CD4-positive, alpha-beta T cell treated with Interleukin-6 for 4 hours (primary cell): ENCODE measurements at places on chromosomes 1 and 21.

DNA sequence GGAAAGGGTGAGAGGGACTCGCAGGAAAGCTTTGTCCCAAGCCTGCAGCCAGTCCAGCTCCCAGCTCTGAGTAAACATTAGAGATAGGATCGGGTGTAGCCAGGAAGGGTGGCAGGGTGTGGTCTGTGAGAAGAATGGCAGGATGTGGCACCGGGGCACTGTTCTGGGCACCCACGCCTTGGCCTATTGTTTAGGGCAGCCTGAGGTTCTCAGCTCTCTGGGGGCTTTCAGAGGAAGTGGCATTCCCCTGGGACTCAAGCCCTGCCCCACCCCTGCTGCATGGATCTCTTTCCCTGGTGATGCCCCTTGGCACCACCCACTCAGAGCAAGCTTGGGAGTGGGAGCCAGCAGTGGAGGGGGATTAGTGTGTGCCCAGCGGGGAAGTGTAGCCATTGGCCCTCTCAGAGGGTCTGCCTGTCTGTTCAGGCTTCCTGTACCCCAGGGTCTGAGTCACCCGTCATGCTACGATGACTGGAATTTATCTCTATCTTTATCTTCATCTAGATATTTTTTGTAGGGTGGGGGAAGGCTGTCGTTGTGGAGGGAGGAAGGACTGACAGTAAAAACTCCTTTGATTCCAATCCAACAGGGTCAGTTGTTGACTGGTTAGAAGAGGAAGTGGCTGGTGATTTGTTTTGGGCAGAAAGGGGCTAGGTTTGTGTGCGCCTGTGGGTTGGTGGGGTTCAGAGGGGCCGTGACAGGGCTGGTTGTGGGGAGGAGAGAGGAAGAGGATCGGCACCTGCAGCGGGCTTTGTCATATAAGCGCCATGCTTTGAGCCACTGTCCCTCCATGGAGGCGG lies 31.6 kb downstream of the SOX13 start:
- peak; percentile 53 for DNase-seq

DNA sequence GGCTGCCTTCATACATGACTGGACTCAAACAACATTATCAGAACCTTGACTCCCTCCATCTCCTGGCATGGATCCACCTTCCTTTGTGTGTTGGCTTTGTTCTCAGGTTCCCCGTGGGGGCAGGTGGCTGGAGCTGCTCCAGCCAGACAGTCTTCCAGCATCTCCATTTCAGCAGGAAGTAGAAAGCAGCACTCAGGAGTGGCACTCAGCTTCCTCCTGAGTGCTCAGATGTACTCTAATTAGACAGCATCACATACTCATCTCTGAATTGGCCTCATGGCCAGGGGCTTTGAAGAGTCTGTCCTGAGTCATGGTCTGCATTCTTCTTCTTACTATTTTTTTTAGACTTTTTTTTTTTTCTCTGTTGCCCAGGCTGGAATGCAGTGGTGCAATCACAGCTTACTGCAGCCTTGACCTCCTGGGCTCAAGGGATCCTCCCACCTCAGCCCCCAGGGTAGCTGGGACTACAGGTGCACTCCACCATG lies 27.9 kb downstream of the OVAAL start:
- DNase-seq, result no peak

DNA sequence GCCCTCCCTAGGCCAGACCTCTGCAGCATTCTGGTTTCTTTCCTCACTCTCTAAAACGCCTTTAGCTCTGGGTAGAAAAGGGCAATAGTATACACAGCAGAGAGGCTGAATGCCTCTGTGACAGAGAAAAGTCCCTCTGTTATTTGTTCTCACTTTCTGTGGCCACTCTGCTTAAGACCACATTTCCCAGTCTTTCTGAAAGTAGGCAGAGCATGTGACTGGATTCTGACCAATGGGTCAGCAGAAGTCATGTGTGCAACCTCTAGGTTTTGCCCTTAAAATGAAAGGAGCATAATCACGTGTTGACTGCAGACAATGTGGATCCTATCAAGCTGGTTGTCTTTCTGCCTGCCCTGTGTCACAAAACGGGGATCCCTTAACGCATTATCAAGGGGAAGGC lies 79.7 kb upstream of the MARK1 start:
- DNase-seq, result no peak

DNA sequence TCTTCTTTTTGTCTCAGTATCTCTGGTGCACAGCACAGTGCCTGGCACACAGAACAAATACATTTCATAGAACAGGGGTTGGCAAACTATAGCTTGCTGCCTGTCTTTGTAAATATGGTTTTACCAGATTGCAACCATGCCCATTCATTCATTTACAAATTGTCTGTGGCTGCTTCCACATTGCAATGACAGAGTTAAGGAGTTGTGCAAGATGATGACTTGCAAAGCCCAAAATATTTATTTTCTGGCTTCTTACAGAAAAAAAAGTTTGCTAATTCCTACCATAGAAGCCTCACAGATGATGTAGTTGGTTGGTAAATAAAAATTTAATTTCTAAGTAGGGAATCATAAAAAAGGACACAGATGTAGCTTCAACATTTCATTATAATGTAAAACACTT lies 11.2 kb upstream of the HMGB4 start:
- DNase-seq, result no peak

GRCh38 chr1:41417746-41418145 lies 56.5 kb downstream of the FOXO6 start:
- no peak for DNase-seq

DNA sequence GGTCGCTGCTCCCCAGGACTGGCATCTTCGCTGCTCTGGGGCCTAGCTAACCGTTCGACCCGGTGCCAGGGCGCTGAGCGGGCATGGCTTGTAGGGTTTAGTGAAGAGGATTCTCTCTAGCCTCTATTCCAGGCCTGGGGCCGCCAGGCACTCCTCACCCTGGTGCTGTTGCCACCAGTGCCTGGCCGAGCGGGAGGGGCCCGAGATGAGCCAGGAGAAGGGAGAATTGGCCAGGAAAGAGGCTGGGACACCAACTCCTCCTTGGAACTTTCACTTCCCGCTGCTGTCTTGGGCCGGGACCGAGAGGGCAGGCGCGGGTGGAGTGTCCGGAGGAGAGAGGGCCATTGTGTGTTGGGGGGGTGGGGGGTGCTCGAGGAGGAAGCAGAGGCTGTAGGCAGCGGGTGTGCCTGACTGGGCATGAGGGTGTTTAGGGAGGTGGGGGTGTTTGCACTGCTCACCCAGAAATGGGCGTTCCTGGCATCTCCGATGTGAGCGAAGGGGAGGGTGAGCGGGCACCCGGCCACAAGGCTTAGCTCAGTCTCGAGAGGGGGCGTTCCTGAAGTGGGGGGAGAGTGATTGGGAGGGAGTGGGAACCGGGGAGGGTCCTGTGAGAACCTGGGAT lies 772 bp downstream of the ADAM15 start:
- peak; percentile 61 for DNase-seq

DNA sequence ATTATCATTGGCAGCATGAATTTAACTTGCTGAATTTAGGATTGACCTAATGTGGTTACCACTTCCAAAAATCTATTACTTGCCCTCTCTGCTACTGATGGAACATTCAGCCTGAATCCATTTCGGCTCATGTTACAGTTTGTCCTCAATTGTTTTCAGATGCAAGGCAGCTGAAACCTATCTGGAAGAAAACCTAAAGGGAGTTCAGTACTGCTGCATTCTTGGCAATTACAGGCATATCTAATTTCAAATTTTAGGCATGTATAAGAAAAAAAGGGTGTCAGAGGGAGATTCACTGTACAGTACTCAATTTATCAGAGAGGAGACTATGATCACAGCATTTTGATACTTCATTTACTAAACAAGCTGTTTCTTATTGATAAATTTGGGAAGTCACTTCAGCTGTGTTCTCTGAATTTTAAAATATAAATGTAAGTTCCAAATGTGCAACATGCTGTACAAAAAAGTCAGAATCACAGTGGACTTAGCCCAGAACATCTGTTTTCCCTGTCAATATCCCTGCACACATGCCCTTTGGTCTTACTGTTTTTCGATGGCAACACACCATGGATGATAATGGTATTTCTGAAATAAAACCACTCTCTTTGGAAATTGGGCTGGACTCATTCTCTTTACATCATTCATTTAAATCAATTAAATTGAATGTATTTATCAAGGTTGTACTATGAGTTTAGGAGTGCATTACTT lies 651.6 kb upstream of the ADGRL4 start:
- no peak for DNase-seq

DNA sequence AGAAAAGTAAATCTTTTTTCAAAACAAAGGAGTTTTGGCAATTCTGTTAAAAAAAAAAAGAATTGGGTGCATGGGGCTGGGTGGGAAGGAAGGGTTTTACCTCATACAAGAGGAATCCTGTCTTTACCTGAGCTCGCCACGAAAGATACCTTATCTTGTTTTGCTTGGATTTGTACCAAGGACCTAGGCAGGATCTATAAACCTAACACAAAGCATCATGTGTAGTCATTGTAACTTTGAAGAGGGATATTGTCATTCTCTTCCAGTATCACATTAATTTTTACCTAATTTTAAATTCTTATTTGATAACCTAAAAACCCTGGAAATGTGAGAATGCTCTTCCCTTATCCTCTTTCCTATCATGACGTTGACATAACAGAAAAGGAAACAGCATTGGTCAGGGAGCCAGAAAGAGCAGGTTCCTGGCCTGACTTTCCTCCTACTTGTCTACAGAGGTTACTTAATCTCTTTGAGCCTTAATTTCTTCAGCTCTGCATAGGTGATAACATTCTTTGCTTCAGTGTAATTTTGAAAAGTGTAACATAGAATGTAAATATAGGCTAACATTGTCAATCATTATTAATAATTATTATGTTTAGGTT lies 4.0 kb upstream of the LAMC1 start:
- DNase-seq, result no peak

- no peak for DNase-seq
These were observed 741.4 kb downstream of the KCNT2 start for GRCh38 chr1:195866781-195867222.

GRCh38 chr21:28856588-28857250 lies 136.0 kb downstream of the LTN1 start:
- DNase-seq, result no peak

DNA sequence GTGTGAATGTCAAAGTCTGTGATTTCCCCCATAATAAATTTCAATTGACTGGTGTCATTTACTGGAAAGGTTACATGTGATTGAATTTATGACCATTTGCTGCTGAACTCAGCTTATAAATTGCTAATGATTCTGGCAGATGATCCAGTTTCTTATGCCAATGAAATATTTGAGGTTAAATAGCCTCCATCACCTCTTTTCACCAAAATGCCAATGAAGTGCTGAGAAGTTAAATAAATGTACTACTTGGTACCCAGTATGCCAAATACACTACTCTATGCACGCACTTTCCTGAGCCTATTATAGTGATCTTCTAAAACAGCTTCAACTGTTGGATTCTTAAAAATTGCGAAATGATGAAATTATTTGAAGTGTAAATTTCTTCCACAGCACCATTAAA lies 741.4 kb downstream of the PLA2G4A start:
- no peak for DNase-seq

GRCh38 chr1:76727520-76727919 lies 139.8 kb upstream of the ST6GALNAC5 start:
- no peak for DNase-seq

GRCh38 chr1:160542303-160542945 lies 19.4 kb upstream of the SLAMF6 start:
- DNase-seq, result no peak

- DNase-seq, result peak; percentile 48
These were observed 1.6 kb downstream of the DRAXIN start for GRCh38 chr1:11693024-11693590.

- no peak for DNase-seq
These were observed 138.2 kb downstream of the USH2A start for GRCh38 chr1:216285052-216285451.

DNA sequence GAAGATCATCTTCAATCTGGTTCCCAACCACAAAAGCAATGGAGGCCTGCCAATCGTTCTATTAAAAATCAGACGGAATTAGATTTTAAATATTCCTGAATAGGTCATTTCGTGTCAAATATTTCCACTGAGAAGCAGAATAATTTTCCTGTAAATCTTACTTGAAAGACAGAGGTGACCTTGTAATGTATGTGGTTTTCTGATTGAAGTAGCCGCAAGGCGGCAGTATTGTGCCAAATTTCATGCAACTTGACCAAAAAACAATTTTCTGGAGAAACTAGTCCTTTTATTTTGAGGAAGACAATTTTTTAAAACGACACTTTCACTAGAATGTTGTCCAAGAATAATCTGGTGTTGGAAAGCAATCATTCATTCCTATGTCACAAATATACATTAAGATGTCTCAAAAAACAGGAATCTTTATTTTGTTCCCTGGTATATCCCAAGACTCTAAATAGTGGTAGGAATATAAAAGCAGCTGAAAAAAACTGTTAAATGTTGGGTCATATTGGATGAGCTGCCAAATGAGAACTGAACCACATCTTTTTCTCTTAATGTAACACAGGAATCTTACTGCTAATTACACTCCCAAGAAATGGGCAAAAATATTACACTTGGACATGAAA lies 33.6 kb downstream of the SPAG17 start:
- peak; percentile 3 for DNase-seq

DNA sequence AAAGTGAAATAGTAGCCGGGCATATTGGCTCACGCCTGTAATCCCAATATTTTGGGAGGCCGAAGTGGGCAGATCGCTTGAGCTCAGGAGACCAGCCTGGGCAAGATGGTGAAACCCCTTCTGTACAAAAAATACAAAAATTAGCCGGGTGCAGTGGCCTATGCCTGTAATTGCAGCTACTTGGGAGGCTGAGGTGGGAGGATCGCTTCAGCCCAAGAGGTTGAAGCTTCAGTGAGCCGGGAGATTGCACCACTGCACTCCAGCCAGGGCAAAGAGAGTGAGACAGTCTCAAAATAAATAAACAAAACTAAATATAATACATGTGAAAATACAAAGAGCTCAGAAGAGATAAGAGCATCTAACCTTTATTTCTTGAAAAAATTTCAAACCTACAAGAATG lies 2.3 kb upstream of the MSTO1 start:
- DNase-seq, result no peak
